SW 1271 (cell line): ENCODE measurements at places on chromosomes 3 and 15.

GRCh38 chr3:152281133-152281713 is 12.5 kb downstream of the MBNL1 start:
- no peak for DNase-seq

GRCh38 chr3:117355566-117355965 is 646.0 kb downstream of the TUSC7 start:
- DNase-seq: no peak

- no peak for DNase-seq
These were observed 494.1 kb upstream of the MDFIC2 start for GRCh38 chr3:70806556-70806955.

GRCh38 chr3:464255-464654 is 267.7 kb downstream of the CHL1 start:
- no peak for DNase-seq

DNA sequence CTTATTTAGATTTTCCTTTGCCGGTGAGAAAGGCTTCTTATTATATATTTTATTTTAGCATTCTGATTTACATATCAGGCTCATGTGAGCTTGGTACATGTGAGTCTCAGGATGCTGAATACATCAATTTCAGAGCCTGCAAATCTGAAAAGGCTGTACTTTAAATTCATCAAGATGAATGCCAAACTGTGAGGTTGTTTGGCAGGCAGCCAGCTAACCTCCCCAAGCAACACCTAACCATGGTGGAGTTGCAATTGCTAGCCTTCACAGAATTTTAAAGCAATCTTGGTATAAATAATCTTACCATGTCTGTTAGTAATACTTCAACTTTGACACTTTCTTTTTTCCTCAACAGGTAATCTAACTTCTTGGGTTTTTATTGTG is 252.5 kb downstream of the CDIN1 start:
- no peak for DNase-seq

- no peak for DNase-seq
These were observed 58.1 kb downstream of the SUMF1 start for GRCh38 chr3:4408958-4409357.
